ENCODE measurements at places on chromosomes 5 and 9.

- DNase-seq: no peak
These were observed 161.9 kb upstream of the RAI14 start for GRCh38 chr5:34494111-34494755.

- no peak for DNase-seq
These were observed 1469.8 kb downstream of the EFNA5 start for GRCh38 chr5:106200971-106201370.

GRCh38 chr9:108496846-108497245 lies 358.9 kb downstream of the ACTL7B start:
- no peak for DNase-seq

GRCh38 chr9:94150279-94150828 lies 66.1 kb downstream of the PTPDC1 start:
- no peak for DNase-seq

- no peak for DNase-seq
These were observed 112.5 kb downstream of the RICTOR start for GRCh38 chr5:38961691-38962090.

GRCh38 chr9:8484597-8485191 lies 685.1 kb upstream of the DMAC1 start:
- DNase-seq: no peak

DNA sequence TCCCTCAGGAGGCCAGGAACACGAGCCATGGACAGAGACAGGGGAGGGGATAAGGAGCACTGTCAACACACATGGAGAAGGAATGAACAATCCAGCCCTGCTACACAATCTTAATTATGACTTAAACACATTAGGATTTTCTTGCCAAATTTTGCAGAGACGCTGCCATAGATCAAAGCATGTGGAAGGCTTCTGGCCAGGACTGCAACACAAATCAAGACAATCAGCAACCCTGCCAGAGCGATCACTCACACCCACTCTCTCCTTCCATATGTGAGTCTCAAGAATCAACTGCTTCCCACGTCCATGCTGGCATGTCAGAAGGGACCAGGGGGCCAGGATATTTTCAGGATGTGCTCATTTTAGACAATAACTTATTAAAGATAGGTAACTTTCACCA lies 85.6 kb downstream of the ROR2 start:
- DNase-seq: no peak

DNA sequence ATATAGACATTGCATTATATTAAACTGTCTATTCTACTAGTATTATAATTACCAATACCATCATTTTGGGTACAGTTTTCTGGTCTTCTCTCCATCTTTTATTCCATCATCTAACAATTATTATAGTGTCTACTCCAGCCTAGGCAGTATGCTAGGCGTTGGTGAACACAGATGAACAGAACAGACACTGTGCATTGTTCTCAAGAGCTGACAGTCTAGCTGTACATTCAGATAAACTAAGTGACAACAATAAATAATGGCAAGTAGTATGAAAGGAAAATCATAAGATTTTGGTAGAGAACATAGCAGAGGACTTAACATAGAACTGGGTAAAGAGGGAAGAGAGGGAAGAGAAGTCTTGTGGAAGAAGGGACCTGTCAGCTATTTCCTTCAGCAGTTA lies 12.5 kb upstream of the SGCD start:
- DNase-seq: no peak

- no peak for DNase-seq
These were observed 812 bp downstream of the DNAH5 start for GRCh38 chr5:13943676-13944075.

DNA sequence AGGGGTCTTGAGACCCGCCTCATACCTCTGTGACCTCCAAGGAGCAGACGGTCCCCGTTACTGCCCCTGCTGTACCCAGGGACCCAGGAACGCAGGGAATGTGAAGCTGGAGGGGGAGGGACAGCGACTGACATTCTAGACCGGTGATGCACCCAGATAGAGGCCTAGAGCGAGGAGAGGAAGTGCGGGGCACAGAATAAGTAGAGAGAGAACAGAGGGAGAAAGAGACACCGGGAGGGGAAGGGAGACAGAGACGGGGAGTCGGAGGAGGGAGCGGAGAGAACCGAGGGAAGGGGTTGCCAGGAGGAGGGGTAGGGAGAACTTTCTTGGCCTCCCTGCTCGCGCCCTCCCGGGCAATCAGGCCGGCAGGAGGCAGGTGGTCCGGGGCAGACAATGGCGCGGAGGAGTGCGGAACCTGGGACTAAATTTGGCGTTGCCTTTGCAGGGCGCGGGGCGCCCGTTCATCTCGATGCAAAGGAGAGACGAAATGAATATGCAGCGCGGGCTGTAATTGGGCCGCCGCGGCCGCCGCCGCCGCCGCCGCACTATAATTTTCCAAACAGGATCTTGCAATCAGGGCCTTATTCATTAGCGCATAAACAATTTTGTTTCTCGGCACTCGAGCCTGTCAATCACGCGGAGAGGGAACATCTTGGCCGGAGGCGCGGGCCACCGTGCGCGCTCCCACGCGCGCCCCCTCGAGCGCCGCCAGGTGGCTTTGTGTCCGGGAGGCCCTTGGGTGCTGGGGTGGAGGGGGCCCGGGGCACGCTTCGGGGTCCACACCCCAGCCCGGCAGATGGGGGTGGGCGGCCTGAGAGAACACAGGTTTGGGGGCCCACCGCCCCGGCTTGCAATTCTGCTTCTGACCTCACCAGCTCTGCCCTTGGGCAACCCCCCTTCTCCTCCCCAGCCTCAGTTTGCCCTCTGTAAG lies 33.0 kb downstream of the NDUFA8 start:
- no peak for DNase-seq

GRCh38 chr9:34430843-34431437 lies 27.4 kb downstream of the FAM219A start:
- no peak for DNase-seq

GRCh38 chr5:103539376-103540330 lies 22.9 kb downstream of the NUDT12 start:
- no peak for DNase-seq
